ENCODE measurements at places on chromosomes 6 and 20. TPM values are rescaled to one million over a fixed set of nuclear protein-coding genes. Genes with fewer than 3 reads are reported as not detected.

- no peak for DNase-seq
Observed at GRCh38 chr6:108874470-108875160, 26.4 kb downstream of the ARMC2 start.

Gene RFX6
- not detected for total RNA-seq

- no peak for DNase-seq
Observed at GRCh38 chr6:137033828-137034227, 10.9 kb downstream of the IL20RA start.

Gene APCDD1L
- total RNA-seq = not detected

Gene ZBP1
- 2.9 TPM for total RNA-seq

GRCh38 chr20:61570646-61571195, 318.7 kb downstream of the CDH4 start:
- DNase-seq = no peak

DNA sequence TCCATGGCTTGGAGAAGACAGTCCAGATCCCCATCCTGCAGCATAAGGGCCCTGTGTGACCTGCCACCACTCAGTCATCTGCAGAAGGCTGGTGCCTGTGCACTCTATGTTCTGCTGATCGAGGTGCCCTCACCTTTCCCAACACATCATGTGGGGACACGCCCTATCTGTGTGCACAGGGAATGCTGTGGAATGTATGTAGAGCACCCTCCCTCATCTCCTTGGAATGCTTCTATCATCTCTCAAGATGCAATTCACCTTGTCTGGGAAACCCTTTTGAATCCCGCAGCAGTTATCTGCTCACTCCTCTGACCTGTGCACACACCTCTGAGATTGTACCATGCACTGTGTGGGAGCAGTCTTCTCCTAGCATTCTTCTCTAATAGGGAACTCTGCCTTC, 207.2 kb upstream of the SSTR4 start:
- no peak for DNase-seq

Gene HDGFL1
- total RNA-seq = not detected

- no peak for DNase-seq
Observed at GRCh38 chr20:346640-347316, at the start of gene NRSN2. NRSN2 (plus strand) TSS chr20:347111; CDS start chr20:349644, 2,533 bp downstream.

- no peak for DNase-seq
Observed at GRCh38 chr20:39829661-39830060, 859.4 kb downstream of the MAFB start.

All from Calu3 (cell line).